Naive thymus-derived CD4-positive, alpha-beta T cell (primary cell): ENCODE measurements at places on chromosomes 1 and 21. TPM values are rescaled to one million over a fixed set of nuclear protein-coding genes. Genes with fewer than 3 reads are reported as not detected.

The CHODL gene
- not detected for total RNA-seq

DNA sequence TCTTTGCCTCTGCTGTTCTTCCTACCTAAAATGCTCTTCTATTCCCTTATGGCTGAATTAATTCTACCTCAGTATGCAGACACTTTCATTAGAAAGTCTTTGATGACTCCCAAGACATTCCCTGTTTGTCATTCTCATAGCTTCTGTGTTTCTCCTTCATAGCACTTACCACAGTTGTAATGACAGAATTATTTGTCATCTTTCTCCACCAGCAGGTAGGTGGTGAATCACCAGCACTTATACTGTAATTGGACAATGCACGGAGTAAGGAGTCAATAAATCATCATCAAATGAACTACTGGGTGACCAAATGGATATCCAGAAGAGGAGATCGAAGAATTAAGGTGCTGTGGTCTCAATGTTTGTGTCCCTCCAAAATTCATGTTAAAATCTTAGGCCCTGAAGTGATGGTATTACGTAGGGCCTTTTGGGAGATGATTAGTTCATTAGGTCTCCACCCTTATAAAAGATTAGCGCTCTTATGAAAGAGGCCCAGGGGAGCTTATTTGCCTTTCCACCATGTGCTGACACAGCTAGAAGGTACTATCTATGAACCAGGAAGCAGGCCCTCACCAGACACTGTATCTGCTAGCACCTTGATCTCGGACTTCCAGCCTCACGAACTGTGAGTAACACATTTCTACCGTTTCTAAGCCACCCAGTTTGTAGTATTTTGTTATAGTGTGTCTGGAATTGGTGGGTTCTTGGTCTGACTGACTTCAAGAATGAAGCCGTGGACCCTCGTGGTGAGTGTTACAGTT, 2.4 kb upstream of the CCT8 start:
- no peak for DNase-seq

The CELA2B gene
- not detected for total RNA-seq

- DNase-seq, result peak; percentile 35
Observed at GRCh38 chr1:160376525-160377131, 9.8 kb downstream of the NHLH1 start.

DNA sequence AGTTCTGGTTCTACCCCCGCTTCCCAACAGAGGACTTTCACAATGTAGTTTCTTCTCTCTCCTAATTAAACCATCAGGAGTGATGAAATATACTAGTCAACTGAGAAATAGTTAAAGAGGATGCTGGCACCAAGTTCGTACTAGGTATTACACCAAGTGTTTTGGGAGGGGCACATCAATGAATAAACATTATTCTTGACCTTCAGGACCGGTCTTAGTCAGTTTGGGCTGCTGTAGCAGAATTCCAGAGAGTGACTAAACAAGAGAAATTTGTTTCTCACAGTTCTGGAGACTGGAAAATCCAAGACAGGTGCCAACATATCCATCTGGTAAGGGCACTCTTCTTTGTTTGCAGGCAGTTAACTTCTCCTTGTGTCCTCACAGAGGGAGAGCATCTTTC, 103.8 kb downstream of the SPATA17 start:
- no peak for DNase-seq

DNA sequence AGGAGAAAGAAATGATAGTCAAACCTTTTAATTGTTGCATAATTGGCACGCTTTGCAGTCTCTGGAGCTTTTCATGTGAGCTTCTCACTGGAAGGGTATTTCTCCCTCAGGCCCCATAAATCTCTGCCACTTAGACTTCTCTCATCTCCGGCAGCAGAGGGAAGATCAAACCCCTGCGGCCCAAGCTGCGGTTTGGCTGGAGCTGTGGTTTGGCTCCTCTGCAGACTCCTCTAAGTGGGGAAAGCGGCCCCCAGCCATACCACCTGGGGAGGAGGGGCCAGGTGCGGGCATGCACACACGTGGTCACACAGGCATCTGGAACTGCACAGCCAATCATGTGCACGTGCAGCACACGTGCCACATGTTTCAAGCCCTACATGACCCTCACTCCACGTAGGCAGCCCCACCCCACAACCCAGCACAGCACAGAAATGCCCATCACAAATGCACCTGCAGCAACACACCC, 58.3 kb downstream of the UBE2T start:
- no peak for DNase-seq

The GTF2B gene
- 45.7 TPM for total RNA-seq

DNA sequence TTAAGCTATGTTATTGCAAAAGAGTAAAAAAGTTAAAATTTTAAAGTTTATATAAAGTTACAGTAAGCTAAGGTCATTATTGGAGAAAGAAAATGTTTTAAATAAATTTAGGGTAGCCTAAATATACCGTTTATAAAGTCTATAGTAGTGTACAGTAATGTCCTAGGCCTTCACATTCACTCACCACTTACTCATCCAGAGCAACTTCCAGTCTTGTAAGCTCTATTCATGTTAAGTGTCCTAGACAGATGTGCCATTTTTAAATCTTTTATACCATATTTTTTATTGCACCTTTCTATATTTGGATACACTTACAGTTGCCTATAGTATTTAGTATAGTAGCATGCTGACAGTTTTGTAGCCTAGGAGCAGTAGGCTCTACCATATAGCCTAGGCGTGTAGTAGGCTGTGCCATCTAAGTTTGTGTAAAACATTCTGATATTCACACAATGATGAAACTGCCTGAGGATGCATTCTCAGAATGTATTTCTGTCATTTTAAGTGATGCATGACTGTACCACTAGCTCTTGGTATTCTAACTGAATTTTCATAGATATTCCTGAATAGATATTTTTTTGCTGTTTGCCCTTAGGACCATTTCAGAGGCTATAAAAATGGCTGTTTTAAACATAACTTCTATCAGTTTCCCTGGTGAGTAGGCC, 26.8 kb downstream of the PPP2R5A start:
- no peak for DNase-seq

The SPRR2A gene
- not detected for total RNA-seq

- DNase-seq, result no peak
Observed at GRCh38 chr1:185073725-185074124, 28.4 kb downstream of the RNF2 start.

The SAMD13 gene
- total RNA-seq, result 0.51 TPM

- no peak for DNase-seq
Observed at GRCh38 chr1:221371705-221372104, 370.2 kb downstream of the DUSP10 start.

GRCh38 chr1:101732261-101732660, 264.5 kb downstream of the OLFM3 start:
- DNase-seq, result no peak

GRCh38 chr21:25215698-25216384, 391.4 kb downstream of the MRPL39 start:
- DNase-seq, result no peak
